Right ventricle myocardium inferior (tissue), 1 donor: ENCODE measurements at places on chromosomes 16 and 17. TPM values are rescaled to one million over a fixed set of nuclear protein-coding genes. Genes with fewer than 3 reads are reported as not detected.
A peak's percentile ranks its signal among the peaks of the same experiment; 100 is the strongest.

GRCh38 chr17:70855401-70856054 lies 686.2 kb downstream of the KCNJ2 start:
- no peak for DNase-seq

GRCh38 chr16:84999200-84999599 lies 12.1 kb downstream of the ZDHHC7 start:
- no peak for DNase-seq

DNA sequence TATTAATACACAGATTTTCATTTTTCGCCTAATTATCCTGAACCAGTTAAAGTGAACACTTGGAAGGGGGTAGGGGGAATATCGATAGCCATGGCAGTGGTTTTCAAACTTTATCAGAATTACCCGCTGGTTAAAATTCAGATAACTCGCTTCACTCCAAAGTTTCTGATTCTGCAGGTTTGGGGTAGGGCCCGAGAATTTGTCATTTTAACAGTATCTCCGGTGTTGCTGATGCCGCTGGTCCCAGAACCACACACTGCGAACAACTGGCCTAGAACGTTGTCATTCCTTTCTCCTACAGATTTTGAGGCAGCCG lies 313 bp upstream of the NSRP1 start:
- DNase-seq, result no peak

- DNase-seq, result no peak
Measured at GRCh38 chr16:65116818-65117430, 4.9 kb downstream of the CDH11 start.

- DNase-seq, result peak; percentile 92
Measured at GRCh38 chr17:39200070-39200879, at the start of gene RPL19. TSS of gene RPL19 (plus strand) at chr17:39200283. CDS start at chr17:39200345, 62 bp downstream.

GRCh38 chr17:18028114-18028951 lies 10.6 kb downstream of the ATPAF2 start:
- DNase-seq, result no peak

GRCh38 chr17:81710514-81711308 lies 1.4 kb upstream of the SLC25A10 start:
- DNase-seq, result no peak

- no peak for DNase-seq
Measured at GRCh38 chr17:48093341-48094045, 7.8 kb downstream of the CBX1 start.

DNA sequence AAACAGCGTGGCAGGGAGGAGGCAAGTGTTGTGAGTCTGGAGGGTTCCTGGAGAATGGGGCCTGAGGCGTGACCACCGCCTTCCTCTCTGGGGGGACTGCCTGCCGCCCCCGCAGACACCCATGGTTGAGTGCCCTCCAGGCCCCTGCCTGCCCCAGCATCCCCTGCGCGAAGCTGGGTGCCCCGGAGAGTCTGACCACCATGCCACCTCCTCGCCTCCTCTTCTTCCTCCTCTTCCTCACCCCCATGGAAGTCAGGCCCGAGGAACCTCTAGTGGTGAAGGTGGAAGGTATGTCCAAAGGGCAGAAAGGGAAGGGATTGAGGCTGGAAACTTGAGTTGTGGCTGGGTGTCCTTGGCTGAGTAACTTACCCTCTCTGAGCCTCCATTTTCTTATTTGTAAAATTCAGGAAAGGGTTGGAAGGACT lies at the start of gene CD19:
Gene CD19, plus strand, starts transcription at position 171 of the 425 bp plus-strand sequence. Its CDS starts 30 bp downstream, at position 201.
- no peak for DNase-seq

DNA sequence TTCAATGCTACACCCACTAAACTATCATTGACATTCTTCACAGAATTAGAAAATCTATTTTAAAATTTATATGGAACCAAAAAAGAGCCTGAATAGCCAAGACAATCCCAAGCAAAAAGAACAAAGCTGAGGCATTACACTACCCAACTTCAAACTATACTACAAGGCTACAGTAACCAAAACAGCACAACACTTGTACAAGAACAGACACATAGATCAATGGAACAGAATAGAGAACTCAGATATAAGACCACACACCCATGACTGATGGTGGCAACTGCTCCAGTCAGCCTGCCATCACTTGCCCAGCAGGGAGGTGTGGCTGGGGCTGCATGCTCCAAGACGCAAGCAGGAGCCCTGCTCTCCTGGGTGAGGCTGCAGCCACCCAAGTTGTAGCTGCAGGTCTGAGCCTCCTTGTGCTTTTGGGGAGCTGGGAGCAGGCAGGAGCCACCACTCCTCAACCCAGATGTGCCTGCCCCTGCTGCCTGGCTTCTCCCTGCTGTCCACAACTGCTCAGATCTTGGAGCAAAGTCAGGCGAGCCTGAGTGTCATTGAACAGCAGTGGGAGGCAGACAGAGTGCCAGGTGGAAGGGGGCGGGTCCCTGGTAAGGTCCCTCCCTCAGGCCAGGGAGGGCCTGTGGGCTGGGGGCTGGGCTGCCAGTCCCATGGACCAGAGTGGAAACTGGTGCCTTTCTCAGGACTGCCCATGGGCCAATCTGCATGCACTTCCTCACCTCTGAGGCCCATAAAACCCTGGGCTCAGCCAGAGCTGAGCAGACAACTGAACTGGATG lies 24.7 kb downstream of the SSH2 start:
- DNase-seq, result no peak

DNA sequence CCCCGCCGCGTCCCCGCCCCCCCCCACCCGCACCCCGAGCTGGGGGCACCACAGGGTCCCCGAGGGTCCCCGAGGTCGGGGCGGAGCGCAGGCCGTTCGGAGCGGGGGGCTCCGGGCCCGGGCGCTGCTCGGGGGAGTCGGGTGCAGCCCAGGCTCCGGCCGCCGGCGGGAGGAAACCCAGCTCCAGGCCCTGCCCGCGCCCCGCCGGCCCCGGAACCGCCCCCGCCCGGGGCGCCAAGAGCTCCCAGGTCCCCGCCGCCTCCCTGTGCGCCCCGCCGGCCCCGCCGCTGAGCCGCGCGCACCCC lies 33.2 kb upstream of the RPH3AL start:
- DNase-seq, result no peak

DNA sequence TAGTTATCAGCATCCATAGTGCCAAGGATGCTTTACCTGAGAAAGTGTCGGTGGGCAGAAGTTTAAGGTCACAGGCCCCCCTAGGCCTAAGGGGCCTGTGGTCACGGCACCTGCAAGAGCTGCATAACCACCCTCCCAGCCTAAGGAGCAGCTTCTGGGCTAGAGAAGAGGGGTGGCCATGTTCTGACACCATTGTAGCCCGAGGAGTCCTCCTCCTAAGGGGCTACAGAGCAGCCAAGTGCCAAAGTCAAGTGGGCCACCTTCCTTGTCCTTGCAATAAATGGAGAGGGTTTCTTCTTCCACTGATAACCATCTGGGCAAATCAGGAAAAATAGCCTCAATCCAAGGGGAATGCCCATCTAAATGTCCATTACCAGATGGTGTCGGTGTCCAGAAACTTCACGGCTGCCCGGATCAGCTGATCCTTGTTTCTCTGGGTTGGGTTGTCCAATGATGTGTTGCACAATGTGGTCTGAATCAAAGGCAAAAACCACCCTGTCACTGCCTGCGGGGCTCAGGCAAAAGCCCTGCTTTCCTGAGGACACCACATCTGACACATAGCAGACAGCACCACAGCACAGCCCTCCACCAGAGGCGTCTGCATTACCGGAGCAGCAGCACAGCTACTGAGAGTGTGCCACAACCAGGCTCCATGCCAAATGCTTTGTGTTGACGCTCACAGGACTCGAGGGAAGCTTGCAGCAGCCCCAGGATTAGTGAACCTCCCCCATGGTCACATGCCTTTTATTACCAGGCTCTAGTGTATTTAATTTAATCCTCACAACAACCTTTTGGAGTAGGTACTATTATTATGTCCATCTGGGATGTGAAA lies 12.8 kb downstream of the ATPAF2 start:
- no peak for DNase-seq

- no peak for DNase-seq
Measured at GRCh38 chr16:31695667-31696066, 168.0 kb downstream of the AHSP start.

DNA sequence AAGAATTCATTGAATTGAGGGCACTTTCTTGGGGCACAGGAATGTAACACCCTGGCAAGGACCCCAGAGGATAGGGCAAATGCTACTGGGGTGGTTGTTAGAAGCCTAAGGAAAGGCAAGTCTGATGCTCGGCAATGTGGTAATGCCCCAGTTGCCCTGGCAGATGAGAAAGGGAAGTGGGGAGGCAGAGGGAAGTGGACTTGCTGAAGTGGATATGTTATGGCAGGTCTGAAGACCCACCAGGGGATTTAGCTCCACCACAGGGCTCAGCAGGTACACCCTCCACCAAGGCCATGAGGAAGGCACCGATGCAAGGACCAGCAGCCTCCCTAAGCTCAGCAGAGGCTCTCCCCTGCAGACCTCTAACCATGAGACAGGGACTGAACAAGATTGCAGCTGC lies 184.8 kb downstream of the IRX5 start:
- DNase-seq, result no peak

DNA sequence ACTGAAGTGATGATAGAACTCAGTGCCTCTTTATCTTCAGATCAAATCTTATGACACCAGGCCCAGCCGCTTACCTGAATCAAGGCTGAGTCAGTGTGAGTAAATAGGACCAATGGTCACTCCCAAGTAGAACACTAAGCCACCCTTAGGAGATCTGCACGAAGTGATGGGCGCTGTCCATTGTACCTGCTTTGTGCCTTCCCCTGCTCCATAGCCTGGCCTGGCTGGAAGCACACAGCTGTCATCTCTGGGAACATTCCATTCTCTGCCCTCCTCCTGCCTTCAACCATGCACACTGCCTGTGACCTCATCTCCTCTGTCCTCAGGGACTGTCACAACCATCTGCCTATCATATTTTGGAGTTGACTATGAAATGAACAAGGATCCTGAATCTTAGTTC lies 279.5 kb upstream of the ASIC2 start:
- no peak for DNase-seq

DNA sequence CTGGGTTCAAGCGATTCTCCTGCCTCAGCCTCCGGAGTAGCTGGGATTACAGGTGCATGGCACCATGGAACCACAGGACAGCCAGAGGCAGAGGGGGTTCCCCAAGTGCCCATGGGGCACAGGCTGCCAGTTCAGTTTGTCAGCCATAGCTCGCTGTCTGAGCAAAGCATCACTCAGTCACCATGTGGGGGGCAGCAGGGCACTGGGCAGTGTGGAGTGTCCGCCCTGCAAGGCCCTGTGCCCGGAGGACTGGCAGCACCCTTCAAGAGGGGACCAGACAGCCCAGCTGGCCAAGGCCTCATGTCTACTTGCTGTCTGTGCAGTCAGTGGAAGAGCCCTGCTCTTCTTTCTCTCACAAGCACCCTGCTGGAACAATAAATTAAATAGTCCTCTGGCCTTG lies 6.4 kb downstream of the ALYREF start:
- no peak for DNase-seq

- DNase-seq, result no peak
Measured at GRCh38 chr17:60908324-60908723, 230.7 kb downstream of the BCAS3 start.

- DNase-seq, result no peak
Measured at GRCh38 chr17:56812901-56813388, 20.8 kb downstream of the C17orf67 start.

GRCh38 chr17:28907709-28908475 lies 5.0 kb upstream of the DHRS13 start:
- no peak for DNase-seq

DNA sequence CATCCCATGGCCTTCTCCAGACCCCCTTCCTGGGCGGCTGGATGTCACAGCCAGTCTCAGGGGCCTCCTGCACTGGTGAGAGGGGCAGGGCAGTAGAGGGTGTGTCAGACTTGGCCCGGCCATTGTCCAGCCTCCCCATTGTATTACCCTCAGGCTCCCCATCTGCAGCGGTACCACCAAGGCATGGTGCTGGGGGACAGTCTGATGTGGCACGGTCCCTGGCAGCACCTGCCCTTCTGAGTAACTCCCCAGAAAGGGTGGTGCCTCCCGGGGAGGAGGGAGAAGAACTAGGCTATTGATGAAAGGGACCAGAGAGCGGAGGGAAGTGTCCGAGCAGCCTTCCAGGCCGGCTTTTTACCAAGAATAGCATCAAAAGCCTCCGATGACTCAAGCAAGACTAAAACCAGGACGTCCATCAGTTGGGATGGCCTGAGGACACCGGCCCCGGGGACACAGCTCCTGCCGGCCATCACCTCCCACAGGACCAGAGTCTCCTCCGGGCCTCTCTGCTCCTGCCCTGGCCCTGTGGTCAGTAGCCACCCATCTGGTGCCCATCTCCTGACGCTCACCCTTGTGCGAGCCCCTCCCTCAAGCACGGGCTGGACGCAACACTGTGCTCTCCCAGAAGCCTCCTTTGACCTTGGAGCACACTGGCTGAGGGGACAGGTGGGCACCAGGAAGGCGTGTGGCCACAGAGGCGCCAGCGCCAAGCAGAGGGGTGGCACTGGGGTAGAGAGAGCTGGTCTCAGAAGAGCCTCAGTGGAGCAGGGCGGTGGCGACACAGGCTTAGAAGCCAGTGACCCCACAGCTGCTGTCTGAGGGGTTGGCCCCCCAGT lies 5.8 kb upstream of the CPNE7 start:
- no peak for DNase-seq

- no peak for DNase-seq
Measured at GRCh38 chr16:65453646-65454045, 331.8 kb upstream of the CDH11 start.

- no peak for DNase-seq
Measured at GRCh38 chr16:80664226-80664625, 123.4 kb downstream of the DYNLRB2 start.

- DNase-seq, result no peak
Measured at GRCh38 chr16:31409433-31409832, 16.3 kb downstream of the ITGAD start.

DNA sequence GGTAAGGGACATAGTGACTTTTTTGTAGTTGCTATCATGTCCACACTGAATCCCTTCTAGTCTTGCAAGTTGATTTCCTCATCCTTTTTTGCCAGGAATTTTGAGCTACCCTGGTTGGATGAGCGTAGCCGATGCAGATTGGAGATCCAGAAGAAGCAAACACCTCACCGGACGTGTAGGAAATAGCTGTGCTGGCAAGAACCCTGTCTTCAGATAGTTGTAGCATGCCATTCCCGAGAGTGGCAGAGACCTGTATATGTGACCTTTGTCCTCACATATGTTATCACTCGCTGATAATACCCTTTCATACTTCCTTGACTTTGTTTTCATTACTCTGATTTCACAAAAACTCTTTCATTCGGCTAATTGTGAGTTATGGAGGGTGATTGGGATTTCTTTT lies 6.2 kb upstream of the CASC3 start:
- no peak for DNase-seq

The SYT17 gene
- total RNA-seq, result 0.54 TPM

The KRTAP9-2 gene
- not detected for total RNA-seq

The NPW gene
- not detected for total RNA-seq

The C16orf92 gene
- total RNA-seq, result not detected

The HSD11B2 gene
- 0.81 TPM for total RNA-seq

The SALL1 gene
- total RNA-seq, result 0.08 TPM

The ST6GALNAC1 gene
- 6.1 TPM for total RNA-seq

The NAGS gene
- 0.68 TPM for total RNA-seq

The GPRC5C gene
- 37.2 TPM for total RNA-seq

The GP1BA gene
- total RNA-seq, result not detected

The HCRT gene
- total RNA-seq, result not detected

The CD300LB gene
- total RNA-seq, result 0.19 TPM

The MYH1 gene
- not detected for total RNA-seq

The C17orf50 gene
- not detected for total RNA-seq
